ENCODE measurements at places on chromosomes 1 and 21.

- DNase-seq, result no peak
Measured at GRCh38 chr1:99675292-99675691, 29.4 kb downstream of the PALMD start.

DNA sequence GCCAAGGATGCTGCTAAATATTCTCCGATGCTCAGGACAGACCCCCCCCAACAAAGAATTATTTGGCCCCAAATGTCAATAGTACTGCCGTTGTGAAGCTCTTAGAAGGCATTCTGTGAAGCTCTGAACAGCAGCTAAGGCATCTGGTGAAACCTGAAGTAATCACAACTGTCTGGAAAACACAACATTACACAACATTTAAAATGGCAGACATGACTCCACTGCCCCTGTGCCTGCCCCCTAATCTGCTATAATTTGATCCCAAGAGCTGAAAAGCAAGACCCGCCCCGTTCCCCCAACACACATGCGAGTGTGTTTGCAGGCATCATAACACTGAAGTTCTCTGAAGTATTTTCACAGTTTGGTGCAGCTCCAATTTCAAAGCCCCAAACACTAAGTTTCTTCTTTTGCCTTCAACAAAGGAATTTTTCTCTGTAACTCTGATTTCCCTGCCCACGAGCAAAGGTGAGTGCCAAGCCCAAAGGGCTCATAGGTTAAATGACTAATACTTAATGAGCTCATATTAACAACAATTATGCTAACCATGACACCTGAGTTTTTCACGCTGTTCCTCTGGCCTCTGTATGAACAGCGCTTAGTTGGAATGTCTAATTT is 129.2 kb downstream of the CLIC6 start:
- no peak for DNase-seq

DNA sequence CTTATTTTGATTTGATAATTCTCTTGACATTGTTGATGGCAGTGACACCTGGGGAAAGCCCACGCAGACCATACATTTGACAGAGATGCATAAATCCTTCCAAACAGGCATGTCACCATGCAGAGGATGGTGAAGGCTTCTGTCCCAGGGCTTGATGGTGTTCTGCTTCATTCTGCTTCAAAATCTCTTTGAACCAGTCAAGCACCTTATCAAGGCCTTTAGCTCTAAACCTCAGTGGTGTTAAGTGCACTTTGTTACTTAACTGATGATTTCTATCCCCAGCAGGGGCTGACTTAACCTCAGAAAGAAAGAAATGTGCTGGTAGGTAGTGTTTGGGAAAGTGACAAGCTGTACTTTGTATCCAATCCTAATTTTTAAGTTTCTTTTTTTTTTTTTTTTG is 81.1 kb downstream of the RRAGC start:
- DNase-seq, result no peak

- DNase-seq, result no peak
Measured at GRCh38 chr1:85245891-85246290, 13.6 kb downstream of the C1orf52 start.

DNA sequence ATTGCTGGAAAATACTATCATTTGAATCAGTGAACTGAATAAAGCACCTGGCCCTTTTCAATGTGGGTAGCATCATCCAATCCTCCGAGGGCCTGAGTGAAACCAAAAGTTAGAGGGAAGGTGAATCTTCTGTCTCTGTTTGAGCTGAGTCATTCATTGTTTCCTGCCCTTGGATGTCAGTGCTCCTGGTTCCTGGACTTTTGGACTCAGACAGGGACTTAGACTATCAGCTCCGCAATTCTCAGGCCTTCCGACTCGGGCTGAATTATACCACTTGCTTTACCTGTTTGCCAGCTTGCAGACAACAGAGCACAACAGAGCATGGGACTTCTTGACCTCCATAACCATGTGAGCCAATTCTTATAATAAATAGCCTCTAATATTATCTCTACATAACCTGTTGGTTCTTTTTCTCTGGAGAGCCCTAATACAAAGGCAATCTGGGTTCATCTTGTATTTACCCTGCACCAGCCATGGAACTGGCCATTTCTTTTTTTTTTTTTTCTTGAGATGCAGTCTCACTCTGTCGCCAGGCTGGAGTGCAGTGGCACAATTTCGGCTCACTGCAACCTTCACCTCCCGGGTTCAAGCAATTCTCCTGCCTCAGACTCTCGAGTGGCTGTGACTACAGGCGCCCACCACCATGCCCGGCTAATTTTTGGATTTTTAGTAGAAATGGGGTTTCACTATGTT is 19.2 kb upstream of the VASH2 start:
- DNase-seq, result no peak

DNA sequence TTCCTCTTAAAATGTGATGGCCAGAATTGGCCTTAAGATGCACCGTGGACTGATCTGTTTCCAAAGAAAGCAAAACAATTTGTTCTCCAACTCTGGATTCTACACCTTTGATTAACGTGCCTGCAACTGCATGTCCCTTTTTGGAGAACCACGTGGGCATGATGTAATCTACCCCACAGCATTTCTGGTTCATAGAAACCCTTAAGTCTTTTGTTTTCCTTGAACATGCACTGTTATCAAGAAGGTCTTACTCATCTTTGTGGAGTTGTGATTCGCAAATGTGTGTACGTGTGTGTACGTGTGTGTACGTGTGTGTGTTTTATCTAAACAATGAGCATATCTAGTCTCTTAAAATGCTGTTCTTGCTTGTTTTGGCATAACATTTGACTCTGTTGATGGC is 57.8 kb downstream of the LPAR3 start:
- DNase-seq, result no peak

DNA sequence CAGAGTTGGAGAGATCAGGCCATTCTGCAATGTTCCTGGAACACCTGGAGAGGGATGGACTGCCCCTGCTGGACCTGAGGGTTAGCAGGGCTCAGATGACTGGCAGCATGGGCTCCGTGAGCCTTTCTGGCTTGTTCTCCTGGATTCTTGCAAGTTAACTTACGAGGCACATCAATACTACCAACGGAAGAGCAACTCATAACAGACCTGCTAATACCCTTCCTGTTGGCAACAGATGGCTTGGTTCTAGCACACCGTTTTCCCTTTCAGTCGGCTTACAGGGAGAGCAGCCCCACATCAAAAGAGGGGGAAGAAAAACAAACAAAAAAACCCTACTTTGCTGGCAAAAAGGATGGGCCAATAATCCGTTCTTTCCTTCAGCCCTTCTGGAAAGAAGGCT is 47.9 kb downstream of the SLC66A1 start:
- no peak for DNase-seq

- no peak for DNase-seq
Measured at GRCh38 chr1:180534214-180534613, 24.6 kb upstream of the OVAAL start.

DNA sequence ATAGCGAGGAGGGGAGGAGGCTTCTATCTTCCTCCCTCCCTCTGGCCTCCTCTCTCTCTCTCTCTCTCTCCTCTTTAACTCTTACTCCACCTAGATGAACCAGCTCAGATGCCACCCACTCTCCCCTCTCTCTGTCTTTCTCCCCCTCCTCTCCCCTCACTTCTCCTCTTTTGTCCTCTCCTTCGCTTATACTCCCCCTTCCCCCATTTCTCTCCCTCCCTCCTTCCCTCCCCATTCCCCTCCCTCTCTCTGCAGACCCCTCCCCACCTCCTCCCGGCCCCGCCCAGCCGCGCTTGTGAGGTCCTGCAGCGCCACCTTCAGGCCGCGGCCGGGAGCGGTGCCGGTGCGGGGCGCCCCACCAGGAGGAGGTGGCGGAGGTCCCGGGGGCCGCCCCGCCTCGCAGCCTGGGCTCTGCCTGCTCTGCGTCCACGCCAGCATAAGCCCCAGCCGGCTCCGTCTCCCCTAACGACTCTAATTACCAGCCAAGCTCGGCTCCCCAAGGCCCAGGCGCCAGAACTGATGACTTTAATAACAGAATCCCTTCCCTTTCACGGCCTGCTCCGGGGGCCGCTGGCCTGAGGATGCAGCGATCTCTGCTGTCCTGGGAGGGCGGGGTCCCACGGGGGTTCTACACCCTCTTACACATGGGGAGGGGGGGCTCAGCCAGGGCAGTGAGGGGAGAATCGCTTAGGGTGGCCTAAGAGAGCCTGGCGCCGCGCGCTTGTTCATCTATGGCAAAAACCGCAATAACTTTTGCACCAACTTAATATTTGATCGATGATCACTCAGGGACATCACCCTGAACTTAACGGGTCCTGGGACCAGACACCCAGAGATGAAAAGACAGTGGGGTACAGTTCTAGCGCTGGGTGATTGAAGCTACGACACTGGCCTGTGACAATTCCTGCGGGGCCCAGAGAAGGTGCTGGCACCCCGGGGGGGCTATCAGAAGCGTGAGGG is 637.3 kb downstream of the MATN1 start:
- DNase-seq, result peak; percentile 60

DNA sequence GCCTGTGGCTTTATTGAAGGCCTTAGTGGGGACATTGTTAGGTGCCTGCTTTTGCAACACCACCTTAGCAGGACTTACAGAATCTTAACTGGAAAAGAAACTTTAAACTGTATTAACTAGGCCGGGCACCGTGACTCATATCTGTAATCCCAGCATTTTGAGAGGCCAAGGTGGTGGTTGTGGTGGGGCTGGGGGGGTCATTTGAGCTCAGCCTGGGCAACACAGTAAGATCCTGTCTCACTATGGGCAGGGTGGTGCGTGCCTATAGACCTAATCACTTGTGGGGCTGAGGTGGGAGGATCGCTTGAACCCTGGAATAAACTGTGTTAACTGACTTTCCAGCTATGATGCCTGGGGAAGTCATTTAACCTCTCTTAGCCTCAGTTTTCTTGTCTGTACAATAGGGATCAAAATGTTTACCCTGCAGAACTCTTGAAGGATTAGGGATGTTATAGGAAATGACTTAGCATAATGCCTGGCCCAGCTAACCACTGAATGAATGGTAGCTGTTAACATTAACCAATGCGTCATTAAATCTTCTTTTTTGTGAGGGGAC is 39.5 kb downstream of the IER5 start:
- DNase-seq, result no peak

GRCh38 chr21:32119811-32120210 is 159.0 kb downstream of the MIS18A start:
- DNase-seq, result no peak

DNA sequence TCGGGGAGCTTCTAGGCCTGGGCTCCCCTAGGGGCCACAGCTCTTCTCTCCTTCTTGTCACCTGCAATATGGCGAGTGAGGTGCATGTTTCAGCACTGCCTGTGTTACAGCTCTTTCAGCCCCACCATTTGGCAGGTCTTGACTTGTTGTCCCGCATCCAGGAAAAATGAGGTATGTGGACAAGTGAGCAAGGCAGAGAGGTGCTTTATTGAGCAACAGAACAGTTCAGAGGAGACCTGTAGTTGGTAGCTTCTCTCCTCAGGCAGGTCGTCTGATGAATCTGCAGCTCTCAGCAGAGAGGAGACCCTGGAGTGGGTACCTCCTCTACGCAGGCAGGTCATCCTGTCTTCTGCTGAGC is 208.2 kb upstream of the USP25 start:
- no peak for DNase-seq

GRCh38 chr21:45294509-45295291 is 7.0 kb upstream of the POFUT2 start:
- DNase-seq, result no peak

DNA sequence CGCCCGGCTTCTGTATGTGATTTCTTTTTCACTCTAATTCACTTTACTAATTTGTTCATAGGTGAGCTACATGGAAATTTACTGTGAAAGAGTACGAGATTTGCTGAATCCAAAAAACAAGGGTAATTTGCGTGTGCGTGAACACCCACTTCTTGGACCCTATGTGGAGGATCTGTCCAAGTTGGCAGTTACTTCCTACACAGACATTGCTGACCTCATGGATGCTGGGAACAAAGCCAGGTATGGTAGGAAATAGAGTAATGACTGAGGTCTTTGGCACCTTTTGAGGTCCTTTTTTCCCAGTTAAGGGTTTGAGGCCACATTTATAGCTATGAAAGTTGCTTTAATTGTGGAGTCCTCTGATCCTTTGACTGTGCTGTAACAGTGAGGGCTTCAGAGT is 56.9 kb downstream of the KIF1B start:
- DNase-seq, result no peak

Data from activated CD4-positive, alpha-beta T cell treated with anti-CD3 and anti-CD28 coated beads for 48 hours (primary cell).